A549 (cell line): ENCODE measurements at places on chromosomes 11 and 22. TPM values are rescaled to one million over a fixed set of nuclear protein-coding genes. Genes with fewer than 3 reads are reported as not detected.
A peak's percentile ranks its signal among the peaks of the same experiment; 100 is the strongest.

MRGPRX4 gene
- not detected in 3 replicates for polyA plus RNA-seq

RFPL3 gene
- polyA plus RNA-seq, result not detected in 3 replicates

FBXO3 gene
- 21.1 to 23.0 TPM (median 22.5 TPM) in 3 replicates for polyA plus RNA-seq

FGF3 gene
- polyA plus RNA-seq, result not detected in 3 replicates

FDXACB1 gene
- 1.9 to 2.1 TPM (median 2.1 TPM) in 3 replicates for polyA plus RNA-seq

C11orf52 gene
- polyA plus RNA-seq, result 0.08 TPM in 1 of 3 replicates, not detected in the others

PIK3IP1 gene
- polyA plus RNA-seq, result 0.90 to 1.1 TPM (median 0.93 TPM) in 3 replicates

ZNF215 gene
- 1.0 to 1.1 TPM (median 1.1 TPM) in 3 replicates for polyA plus RNA-seq

VPREB3 gene
- 0.37 to 0.61 TPM (median 0.52 TPM) in 3 replicates for polyA plus RNA-seq

INSC gene
- polyA plus RNA-seq, result not detected in 3 replicates

CNGA4 gene
- 0.10 to 0.12 TPM (median 0.11 TPM) in 3 replicates for polyA plus RNA-seq

PKDREJ gene
- not detected in 3 replicates for polyA plus RNA-seq

GGTLC2 gene
- polyA plus RNA-seq, result not detected in 3 replicates

GRCh38 chr22:39152024-39152510 lies 413 bp downstream of the CBX7 start:
- DNase-seq, result no peak

DNA sequence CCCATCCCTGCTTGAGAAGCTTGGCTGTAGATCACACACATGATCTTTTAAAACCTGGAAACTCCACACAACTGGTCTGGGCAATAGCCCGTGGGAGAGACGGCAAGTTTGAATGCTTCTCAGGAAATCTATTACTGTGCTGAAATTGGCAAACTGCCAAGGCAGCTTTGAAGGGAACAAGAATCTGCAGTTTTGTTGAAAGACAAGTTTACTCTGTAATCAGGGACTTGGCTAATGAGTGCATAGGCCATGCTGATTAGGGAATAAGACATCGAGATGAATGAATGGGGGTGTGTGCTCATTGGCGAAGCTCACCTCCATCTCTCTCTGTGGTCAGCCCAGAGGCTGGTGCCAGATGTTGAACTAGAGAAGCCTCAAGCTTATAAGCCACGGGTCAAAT lies 218.8 kb downstream of the HIPK3 start:
- DNase-seq, result no peak

- no peak for DNase-seq
Measured at GRCh38 chr11:22713336-22713735, 46.9 kb downstream of the GAS2 start.

DNA sequence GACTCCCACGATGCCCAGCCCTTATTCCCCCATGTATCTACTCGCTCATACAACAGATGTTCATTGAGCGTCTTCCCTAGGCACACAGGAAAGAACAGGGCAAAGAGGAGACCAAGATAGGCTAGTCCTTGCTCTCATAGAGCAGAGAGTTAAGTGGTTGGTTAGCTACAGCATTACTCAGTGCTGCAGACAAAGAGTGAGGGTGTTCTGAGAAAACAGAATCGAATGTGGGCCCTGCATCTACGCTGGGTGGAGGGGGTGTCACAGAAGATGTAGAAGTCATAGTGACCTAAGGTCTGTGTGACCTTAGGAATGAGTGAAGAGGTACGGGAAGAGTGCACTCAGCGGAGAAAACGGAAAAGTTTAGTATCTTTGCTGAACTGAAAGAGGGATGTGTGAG lies 12.3 kb downstream of the PSMD13 start:
- DNase-seq, result no peak

GRCh38 chr11:131694526-131695424 lies 324.4 kb downstream of the NTM start:
- DNase-seq, result peak; percentile 41

DNA sequence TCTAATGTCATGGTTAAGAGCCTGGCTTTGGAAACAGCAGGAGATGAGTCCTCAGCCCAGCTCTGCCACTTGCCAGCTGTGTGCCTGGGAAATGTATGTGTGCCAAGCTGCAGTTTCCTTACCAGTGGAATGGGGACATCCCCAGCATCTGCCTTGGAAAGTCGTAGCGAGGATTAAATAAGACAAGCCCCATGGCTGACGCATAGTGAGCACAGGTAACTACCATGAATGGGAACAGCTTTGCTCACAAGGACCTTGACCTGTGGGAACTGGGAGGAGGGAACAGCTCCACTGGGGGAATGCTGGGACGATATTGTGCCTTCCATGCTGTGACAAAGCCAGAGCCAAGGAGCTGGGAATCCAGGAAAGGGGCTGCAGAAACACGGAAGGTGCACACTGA lies 2.6 kb upstream of the DSCAML1 start:
- no peak for DNase-seq

- no peak for DNase-seq
Measured at GRCh38 chr22:30992565-30992964, 23.5 kb downstream of the TUG1 start.

GRCh38 chr11:68282141-68282860 lies 10.5 kb upstream of the C11orf24 start:
- DNase-seq, result no peak
